ENCODE measurements at places on chromosomes 6 and 20. TPM values are rescaled to one million over a fixed set of nuclear protein-coding genes. Genes with fewer than 3 reads are reported as not detected.

GRCh38 chr20:34302312-34302722 lies 838 bp downstream of the AHCY start:
- peaks cover 6% of the 10 kb centered on the region for H3K36me3 ChIP-seq
- no peak for DNase-seq
- H3K4me3 ChIP-seq: peak overlapping the region; percentile 87
- peaks cover 13% of the 10 kb centered on the region for H3K4me1 ChIP-seq
- H3K27me3 ChIP-seq: no peaks in the 10 kb centered on the region

- H3K4me3 ChIP-seq: no peak overlapping the region
- H3K4me1 ChIP-seq: peaks cover 15% of the 10 kb centered on the region
- DNase-seq: no peak
- peaks cover 84% of the 10 kb centered on the region for H3K36me3 ChIP-seq
These were observed 7.6 kb downstream of the LEMD2 start for GRCh38 chr6:33781131-33781975.

DNA sequence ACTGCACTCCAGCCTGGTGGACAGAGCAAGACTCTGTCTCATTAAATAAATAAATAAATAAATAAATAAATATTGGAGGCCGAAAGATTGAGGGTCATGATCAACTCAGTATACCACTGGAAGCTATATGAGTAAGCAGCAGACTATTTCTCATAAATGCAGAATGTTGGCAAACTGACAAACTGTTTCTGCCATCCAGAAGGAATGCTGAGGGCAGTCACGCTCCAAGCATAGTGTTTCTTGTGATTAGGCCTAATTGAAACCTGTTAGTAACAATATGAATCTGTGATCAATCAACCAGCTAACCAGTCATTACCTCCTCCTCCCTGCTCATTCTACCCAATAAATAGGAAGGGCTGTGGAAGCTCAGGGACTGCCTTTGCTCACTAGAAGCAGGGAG lies 15.2 kb upstream of the KCNK15 start:
- no peak overlapping the region for H3K4me3 ChIP-seq
- H3K4me1 ChIP-seq: peaks cover 12% of the 10 kb centered on the region
- no peaks in the 10 kb centered on the region for H3K36me3 ChIP-seq
- no peak for DNase-seq
- H3K27me3 ChIP-seq: no peaks in the 10 kb centered on the region

DNA sequence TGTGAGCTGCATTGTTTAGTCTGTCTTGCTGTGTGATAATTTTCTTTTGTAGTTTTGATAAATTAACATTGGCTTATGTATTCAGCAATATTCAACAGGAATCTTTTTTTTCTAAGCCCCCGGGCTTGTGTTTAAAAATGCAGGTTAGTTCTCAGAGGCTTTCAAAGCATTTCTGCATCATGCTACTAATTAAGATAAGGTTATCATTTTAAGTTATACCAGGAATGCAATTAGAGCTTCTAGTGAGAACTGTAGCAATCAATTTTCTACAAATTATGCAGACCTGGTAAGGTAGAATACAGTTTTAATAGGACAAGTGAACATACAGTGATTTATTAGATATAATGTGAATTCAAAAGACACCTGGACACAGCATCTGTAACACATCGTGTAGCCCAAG lies 179.2 kb downstream of the PRL start:
- no peaks in the 10 kb centered on the region for H3K36me3 ChIP-seq
- H3K4me1 ChIP-seq: peaks cover 2% of the 10 kb centered on the region
- H3K27ac ChIP-seq: no peak overlapping the region
- no peak for DNase-seq

GRCh38 chr20:62898093-62898964 lies 28.0 kb downstream of the DIDO1 start:
- peaks cover 78% of the 10 kb centered on the region for H3K36me3 ChIP-seq
- no peak for DNase-seq
- peaks cover 28% of the 10 kb centered on the region for H3K4me1 ChIP-seq

DNA sequence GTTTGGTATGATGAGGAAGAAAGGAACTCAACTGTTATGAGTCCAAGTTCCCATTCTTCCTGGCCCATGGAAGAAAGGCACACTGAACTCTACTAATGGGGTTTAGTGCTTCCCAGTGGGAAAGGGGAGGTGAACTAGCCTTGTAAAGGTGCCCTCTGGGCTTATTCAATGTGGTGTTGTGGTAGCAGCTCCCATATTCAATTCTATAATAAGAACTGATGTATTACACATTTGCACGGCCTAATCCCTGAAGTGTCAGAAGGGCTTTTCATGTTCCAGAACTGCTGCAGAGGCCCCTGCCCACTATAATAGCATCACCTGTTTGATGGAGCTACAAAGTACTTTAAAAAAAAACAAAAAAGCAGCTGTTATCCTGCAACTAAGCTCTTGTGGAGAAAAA lies 17.1 kb downstream of the PRKN start:
- no peaks in the 10 kb centered on the region for H3K27me3 ChIP-seq
- no peak overlapping the region for H3K4me3 ChIP-seq
- H3K36me3 ChIP-seq: no peaks in the 10 kb centered on the region
- H3K27ac ChIP-seq: no peak overlapping the region
- DNase-seq: no peak
- no peaks in the 10 kb centered on the region for H3K4me1 ChIP-seq

- H3K4me1 ChIP-seq: no peaks in the 10 kb centered on the region
- DNase-seq: no peak
- no peaks in the 10 kb centered on the region for H3K36me3 ChIP-seq
- H3K27me3 ChIP-seq: peaks cover 8% of the 10 kb centered on the region
- H3K27ac ChIP-seq: no peak overlapping the region
- H3K4me3 ChIP-seq: no peak overlapping the region
These were observed 19.1 kb upstream of the AAR2 start for GRCh38 chr20:36217226-36217625.

GRCh38 chr6:18122128-18123093 lies at the start of gene NHLRC1:
Gene NHLRC1 (minus strand): TSS chr6:18122677. CDS start chr6:18122606, 71 bp downstream.
- no peaks in the 10 kb centered on the region for H3K36me3 ChIP-seq
- peak within 1 kb of the TSS; percentile 59 for H3K4me3 ChIP-seq
- DNase-seq: peak; percentile 66
- peaks cover 56% of the 10 kb centered on the region for H3K27me3 ChIP-seq

- H3K27ac ChIP-seq: no peak overlapping the region
- no peak for DNase-seq
- no peak overlapping the region for H3K4me3 ChIP-seq
- no peaks in the 10 kb centered on the region for H3K36me3 ChIP-seq
- no peaks in the 10 kb centered on the region for H3K27me3 ChIP-seq
These were observed 41.7 kb downstream of the SLC24A3 start for GRCh38 chr20:19253916-19254820.

GRCh38 chr20:31925631-31926030 lies 26.2 kb downstream of the PDRG1 start:
- peaks cover 9% of the 10 kb centered on the region for H3K27me3 ChIP-seq
- no peak overlapping the region for H3K27ac ChIP-seq
- H3K4me3 ChIP-seq: no peak overlapping the region
- no peak for DNase-seq

DNA sequence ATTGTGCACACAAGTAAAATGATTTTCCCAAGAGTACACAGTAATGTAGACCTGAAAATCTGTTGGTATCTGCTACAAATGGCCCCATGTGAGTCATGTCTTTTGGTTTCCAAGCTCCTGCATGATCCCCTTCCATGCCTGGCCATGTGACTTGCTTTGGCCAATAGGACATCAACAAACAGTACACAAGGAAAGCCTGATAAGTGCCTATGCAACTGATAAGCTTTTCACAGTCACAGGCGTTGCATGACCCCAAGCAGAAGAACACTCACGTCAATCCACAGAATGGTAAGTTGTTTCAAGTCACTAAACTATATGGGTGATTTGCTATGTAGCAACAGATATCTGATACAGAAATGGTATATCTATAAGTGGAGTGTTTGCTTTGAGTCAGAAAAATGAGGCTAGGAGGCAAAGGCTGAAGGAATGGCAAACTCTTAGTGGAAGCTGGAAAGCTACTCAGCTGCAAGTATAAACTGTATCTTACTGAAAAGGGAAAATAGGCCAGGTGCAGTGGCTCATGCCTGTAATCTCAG lies 160.1 kb upstream of the BEND3 start:
- H3K36me3 ChIP-seq: no peaks in the 10 kb centered on the region
- H3K4me1 ChIP-seq: peaks cover 1% of the 10 kb centered on the region
- DNase-seq: no peak
- H3K27ac ChIP-seq: no peak overlapping the region
- no peaks in the 10 kb centered on the region for H3K27me3 ChIP-seq

Gene PPDPF
- 143 TPM for total RNA-seq

Gene TFAP2C
- total RNA-seq: not detected

Gene LPIN3
- 1.2 TPM for total RNA-seq

Gene EIF2S2
- 96.0 TPM for total RNA-seq

Gene LRRC73
- total RNA-seq: 0.21 TPM

Gene NTSR1
- not detected for total RNA-seq

Gene HCK
- not detected for total RNA-seq

Gene PRKN
- total RNA-seq: 0.51 TPM

Gene HLA-DQA1
- 6.3 TPM for total RNA-seq
